ENCODE measurements at places on chromosomes 7 and 10.

- DNase-seq: no peak
These were observed 91.2 kb downstream of the ZNF22 start for GRCh38 chr10:45091968-45092367.

DNA sequence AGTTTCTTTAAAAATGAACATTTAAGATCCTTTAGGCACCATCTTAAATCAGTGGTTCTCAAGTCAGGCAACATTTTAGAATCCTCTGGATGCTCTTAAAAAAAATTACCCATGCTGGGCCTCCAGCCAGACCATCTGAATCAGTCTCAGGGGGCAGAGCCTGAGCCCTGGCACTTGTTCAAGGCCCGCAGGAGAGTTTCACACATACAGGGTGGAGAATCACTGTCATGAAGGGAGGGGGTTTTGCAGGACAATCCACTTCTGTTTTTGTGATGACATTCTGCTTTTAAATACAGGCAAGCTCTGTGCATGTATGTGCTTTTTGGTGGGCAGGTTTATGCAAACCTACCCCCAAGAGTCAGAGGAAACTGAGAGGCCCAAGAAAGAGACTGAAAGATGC, 268.6 kb downstream of the SEC23IP start:
- no peak for DNase-seq

- peak; percentile 15 for DNase-seq
These were observed 303.5 kb downstream of the OTUD1 start for GRCh38 chr10:23742368-23742767.

DNA sequence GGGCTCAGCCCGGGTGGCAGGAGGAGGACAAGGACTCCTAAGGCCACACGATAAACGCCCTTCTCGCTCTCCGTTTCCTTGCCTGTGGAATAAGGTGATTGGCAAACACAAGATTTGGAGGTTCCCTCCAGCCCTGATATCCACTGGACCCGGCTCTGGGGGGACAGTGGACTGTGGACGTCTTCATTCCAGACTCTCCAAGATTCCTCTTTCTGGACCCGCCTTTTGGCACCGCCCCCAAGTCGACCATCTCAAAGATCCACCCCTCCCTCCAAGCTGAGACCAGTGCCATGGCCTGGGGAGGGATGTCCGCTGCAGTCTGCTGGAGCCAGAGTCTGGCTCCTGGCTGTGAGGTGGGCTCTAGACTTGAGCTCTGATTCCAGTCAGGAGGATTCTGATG, 23.6 kb downstream of the ZNF783 start:
- DNase-seq: no peak

- no peak for DNase-seq
These were observed 187.1 kb downstream of the ADARB2 start for GRCh38 chr10:1550291-1550595.

DNA sequence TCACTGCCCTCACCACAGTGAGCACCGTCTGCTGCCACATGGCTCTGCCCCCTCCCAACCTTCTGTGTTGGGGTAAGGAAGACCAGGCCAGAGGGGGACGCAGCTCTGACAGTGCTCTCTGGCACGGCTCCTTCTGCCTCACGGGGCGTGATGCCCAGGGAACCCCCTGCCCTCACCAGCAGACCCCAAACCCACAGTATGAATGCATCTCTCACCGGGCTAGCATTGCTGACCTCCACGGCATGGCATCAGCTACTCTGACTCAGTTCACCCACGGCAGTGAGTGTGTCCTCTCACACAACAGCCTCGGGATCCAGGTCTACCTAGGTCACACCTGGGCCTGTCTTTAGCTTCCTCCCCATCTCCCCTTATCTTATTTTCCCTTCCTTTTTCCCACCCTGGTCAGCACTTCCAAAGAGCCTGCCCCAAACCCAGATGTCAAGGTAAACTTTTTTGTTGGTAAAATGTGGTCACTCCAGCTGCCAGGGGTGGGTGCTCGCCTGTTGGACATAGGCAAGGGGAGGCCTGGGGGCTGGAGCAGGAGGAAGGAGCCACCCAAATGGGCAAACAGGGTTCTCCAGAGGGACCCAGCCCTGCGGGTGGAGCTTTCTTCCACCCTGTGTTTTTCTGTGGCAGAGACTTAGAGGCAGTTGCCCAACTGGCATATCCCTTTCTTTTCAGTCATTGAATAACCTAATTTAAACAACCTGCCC, 4.4 kb downstream of the CALML3 start:
- DNase-seq: no peak

GRCh38 chr7:92750946-92751345, 85.4 kb downstream of the CDK6 start:
- DNase-seq: no peak

DNA sequence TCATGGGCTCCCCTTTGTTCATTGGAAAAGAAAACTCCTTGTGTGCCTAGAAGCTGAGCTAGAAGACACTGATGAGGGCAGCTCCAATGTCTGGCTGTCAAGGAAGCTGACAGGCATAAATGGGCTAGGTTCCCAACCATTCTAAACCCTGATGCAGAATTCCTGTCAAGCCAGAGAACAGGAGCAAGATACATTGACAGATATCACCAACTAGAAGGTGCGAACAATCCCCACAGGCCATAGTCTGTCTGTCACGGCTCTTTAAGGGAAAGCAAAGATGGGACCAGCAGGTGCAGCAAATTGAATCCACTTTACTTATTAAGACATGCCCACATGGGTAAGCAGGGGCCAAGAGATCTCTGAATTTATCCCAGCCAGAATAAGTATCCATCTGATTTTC, 617.9 kb upstream of the POT1 start:
- no peak for DNase-seq

DNA sequence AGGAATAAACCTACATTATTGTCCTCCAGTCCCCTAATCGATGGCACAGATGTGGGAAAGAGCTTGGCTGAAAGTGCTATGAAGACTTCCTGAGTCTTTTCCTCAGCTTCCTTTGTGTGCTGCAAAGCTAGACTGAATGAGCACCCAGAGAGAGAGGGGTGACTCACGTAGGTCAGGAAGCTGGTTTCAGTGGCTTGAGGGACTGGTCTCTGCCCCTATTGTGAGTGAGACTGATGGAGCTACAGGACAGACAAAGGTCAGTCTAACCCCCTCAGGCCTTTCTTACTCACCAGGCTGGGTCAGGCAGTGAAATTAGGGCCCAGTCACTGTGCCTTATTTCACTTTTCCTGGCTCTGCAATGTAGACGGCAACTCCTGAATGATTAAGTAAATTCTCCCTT, 171.1 kb upstream of the GRB10 start:
- no peak for DNase-seq
